CD14-positive monocyte (primary cell): ENCODE measurements at places on chromosomes 1 and 21.

GRCh38 chr21:36891692-36892091 is 74.8 kb downstream of the HLCS start:
- no peak for DNase-seq

DNA sequence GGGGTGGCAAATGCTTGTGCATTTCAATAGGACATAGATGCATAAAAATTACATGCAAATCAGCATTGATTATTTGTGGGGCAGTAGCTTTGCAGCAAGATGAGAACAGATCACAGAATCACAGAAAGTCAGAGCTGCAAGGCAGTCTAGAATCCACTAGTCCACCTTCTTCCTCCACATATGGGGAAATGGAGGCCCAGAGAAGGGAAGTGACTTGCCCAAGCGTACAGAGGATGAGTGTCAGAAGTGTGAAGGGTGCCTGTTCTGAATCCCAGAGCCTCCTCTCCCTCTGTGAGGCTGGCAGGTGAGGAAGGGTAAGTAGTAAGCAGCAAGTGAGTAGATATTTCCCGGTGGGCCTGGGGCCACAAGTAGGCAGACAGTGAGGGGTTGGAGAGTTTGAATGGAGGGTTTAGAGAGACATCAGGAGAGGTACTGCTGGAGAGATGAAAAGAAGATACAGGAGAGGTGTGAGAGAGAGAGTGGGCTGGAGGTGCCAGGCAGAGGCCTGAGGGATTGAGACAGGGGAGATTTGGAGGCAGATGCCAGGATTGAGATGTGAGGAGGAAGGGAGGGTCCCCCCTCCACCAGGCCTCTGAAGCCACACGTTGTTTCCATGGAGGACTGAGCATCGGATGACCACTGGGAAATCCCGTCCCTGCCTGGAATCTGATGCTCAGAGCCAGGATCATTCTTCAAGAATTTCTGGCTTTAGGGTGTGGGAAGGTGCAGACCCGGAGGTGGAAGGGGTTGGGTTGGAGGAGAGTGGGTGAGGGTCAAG is 4.8 kb upstream of the MYOG start:
- no peak for DNase-seq

GRCh38 chr1:63756839-63757238 is 17.0 kb upstream of the ROR1 start:
- no peak for DNase-seq

DNA sequence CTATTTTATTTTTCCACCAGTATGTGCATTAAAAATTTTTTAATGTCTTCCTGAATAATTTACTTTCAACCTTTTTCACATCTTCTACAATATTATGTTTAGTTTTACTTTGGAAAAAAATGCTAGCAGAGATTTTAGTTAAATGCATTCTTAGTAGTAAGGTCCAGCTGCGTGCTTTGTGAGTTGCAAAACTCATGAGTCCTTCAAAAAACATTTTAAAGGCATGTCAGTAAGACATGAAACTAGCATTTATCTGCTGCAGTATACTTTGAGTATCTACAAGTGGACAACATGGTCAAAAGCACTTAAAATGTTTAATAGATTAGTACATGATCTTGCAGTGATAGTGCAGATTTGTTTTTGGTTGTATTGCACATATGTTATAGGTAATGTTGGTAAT is 139.0 kb downstream of the HS2ST1 start:
- no peak for DNase-seq

DNA sequence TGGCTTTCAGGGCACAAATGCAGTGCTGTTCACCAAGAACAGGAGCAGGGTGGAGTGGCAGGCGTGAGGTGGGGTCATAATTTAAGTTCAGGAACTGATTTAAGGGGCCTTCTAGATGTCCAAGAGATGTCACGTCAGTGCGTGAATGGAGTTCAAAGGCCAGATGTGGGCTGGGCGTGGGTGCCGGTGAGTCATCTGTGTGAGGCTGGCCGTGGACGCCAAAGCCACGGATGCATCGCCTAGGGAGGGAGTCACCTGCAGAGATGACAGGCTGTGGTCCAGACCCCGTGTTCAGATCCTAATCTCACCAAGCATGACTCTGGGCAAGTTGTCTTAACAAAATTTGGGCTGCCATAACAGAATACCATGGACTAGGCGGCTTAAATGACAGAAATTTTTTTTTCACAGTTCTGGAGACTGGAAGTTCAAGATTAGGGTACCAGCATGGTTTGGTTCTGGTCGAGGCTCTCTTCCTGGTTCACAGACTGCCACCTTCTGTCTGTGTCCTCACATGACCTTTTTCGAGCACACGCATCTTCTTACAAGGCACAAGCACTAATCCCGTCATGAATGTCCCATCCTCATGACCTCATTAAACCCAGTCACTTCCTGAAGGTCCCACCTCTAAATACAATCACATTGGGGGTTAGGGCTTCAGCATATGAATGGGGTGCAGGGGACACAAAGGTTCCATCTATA is 109.6 kb downstream of the PRDM2 start:
- DNase-seq = no peak

GRCh38 chr1:24113641-24114033 is 1.7 kb upstream of the MYOM3 start:
- no peak for DNase-seq

DNA sequence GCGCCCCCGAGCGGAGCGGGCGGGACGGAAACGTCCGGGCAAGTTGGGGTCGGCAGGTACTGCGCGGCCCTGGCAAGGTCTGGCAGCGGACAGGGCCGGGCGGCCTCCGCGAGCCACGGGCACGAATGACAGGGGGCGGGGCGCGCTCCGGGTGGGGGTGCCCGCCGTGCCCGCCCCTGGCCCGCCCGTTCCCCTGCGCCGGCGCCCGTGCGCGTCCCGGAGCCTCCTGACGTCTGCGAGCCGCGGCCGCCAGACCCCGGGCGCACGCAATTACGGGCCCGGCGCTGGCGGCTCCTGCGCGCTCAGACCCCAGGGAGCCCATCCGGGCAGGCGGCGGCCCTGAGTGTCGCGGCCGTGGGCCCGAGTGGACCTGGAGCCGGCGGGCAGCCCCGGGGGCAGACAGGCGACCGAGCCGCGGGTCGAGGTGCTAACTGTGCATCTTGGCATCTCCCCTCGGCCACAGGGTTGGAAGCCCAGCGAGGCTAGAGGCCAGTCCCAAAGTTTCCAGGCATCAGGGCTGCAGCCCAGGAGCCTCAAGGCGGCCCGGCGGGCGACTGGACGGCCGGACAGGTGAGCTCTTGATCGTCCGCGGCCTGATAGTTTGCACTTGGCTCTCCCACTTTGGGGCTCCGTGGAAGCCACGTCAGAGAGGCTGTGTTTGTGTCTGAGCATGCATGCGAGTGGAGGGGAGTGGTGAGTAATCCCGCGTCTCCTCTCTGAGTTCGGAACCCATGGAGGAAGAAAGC is 918 bp downstream of the MIB2 start:
- no peak for DNase-seq

DNA sequence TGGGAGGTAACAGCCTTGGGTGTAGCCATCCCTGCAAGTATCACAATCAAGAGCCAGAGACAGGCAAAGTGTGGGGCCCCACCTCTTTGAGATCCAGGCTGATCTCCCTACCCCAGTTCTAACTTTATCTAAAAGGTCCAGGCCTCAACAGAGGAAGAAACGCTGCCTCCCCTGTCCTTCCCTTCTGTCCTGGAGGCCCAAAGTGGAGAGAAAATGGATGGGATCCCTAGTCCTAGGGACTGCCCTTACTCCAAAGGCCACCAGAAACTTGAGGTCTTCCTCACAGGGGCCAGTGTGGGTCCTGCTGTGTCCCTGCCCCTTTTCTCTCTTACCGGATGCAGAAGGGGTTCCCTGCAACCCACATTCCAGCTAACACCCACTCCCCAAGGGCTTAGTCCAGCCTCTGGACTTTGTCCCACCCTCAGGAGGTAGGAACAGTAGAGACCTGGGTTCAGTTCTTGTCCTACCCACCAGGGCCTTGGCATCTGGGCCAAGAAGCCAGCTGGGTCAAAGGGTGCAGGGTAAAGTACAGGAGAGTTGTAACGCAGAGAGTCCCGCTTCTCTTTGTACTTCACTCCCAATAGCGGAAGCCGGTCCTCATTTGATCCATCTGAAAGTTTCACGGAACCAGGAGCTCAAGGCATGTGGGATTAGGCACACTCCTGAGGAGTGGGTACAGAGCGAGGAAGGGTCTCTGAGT is 1.9 kb downstream of the HDGF start:
- DNase-seq = no peak

GRCh38 chr21:32977216-32977615 is 48.5 kb upstream of the OLIG2 start:
- no peak for DNase-seq

DNA sequence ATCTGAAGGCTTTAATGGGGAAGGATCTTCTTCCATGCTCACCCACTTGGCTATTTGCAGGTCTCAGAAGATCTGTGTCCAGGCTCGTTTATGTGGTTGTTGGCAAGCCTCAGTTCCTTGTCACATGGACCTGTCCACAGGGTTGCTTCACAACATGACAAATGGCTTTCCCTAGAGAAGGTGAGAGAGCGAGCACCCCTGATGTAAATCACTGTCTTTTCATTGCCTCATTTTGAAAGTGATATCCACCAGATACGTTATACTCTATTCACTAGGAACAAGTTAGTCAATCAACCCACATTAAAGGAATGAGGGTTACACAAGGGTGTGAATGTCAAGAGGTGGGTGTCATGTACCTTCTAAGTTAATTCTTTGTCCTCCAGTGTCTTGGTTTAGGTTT is 433.3 kb downstream of the RPS6KC1 start:
- DNase-seq = no peak

DNA sequence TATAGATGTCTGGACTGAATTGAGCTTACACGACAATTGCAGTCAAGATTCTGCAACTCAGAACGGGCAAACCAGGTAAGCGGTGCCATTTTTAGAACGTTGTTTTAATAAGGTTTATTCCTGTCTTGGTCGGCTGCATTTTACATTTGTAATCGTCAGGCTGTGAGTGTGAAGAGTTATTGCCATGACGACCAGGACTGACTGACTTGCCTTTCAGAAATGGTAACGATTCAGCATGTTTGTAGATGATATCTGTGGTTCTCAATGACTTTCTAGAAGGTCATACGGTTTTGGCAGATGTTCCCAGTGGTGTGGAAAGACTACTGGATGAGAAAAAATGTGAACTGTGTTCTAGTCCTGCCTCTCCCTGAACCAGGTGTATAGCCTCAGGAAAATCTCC is 271.3 kb upstream of the B3GALT2 start:
- no peak for DNase-seq

- DNase-seq = no peak
These were observed 354.7 kb downstream of the LMO4 start for GRCh38 chr1:87683196-87683956.

DNA sequence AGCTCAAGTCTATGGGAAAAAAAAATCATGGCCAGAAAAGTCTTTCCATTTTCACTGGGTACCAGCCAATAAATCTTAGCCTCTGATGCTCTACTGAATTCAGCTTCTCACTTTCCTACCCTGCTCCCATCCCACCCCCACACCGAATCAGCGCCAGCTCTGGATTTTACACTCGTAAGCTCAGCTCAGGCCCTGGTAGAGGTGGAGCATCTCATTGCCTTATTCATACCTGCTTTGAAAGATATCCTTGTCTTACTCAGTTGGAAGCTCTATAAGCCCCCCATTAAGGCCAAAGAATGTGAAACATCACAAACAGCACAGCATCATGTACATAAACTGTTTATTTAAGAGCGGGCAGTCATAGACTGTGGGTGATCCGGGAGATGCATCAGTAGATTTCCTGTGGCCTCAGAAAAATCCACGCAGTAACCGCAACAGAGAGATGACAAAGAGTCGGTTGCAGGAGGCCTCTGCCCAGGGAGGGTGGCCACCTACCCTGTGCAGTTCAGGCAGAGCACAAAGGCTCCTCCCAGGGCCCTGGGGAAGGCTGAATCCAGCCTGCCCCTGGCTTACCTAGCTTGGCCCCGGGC is 36.4 kb upstream of the ETS2 start:
- no peak for DNase-seq
